Fibroblast of pulmonary artery (primary cell): ENCODE measurements at places on chromosomes 13 and 19.

DNA sequence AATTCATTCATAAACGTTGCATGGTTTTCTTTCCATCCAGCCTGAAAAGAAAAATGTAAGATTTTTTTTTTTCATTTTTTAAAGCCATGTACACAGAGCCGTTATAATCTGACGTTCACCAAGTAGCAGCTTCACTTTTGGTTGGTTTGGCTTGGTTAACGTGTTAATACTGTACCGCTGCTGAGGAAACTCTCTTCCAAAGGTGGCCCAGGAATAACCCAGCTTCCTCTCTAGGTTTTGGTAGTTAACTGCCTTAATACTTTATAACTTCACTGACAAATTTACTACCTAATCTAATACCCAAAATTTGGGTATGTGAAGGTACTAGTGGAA lies 1.7 kb downstream of the INTS6 start:
- no peak for DNase-seq

GRCh38 chr19:45098521-45099466 lies 5.8 kb downstream of the PPP1R37 start:
- DNase-seq, result peak; percentile 72

DNA sequence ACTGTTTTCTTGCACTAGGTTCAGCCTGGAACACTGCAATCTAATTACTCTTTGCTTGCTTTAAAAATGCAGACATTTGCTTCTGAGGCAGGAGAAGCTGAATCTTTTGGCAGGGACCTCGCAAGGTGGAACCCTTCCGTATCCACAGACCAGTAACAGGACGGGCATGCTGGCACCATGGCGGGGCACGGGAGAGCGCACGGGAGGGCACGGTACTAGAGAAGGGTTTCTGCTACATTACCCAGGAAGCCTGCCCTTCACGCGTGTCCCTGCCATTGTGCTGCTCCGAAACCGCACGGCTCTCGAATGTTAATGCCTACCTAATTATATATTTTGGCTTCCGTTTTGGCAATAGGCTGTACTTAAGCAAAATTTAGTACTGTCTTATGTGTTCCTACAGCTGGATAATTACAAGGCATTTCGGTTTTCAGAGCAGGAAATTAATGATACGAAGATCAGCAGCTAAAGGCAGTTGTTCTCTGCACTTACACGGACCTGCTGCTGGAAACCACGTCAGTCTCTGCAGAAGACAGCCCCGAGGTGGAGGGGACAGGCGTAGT lies 430.4 kb downstream of the IRS2 start:
- DNase-seq, result no peak

DNA sequence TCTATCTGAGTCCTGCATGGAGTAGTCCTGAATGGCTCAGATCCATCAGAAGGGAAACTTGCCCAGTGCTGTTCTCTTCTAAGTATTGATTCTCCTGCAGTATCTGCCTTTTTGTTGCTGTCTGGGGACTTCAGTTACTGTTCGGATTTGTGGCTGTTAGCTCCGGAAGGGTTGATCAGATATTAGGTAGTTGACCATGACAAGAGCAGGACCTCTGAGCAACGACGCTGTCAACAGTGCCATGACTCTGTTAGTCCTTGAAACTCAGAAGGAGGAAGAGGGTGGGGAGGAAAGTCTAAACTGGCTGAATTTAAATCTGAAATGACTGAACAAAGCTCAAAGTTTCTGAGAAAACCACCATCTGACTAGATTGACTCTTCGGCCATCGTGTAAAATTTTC lies 42.2 kb downstream of the CCNE1 start:
- no peak for DNase-seq

GRCh38 chr13:69373747-69374425 lies 733.7 kb upstream of the ATXN8OS start:
- no peak for DNase-seq

DNA sequence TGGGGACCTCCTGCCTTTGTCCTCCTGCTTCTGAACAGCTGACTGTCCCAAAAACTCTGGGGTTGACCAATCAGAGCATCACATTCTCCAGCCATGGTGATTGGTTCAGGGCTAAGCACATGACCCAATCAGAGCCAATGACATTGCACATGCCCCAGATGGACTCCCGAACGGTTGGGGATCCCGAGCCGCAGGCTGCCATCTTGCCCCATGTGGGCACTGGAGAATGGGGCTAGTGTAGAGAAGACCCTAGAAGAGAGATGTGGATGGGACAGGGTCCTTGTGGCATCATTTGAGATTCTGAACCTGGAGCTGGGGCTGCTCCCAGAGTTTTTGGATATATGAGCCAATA lies 31.3 kb upstream of the PEPD start:
- DNase-seq, result no peak

DNA sequence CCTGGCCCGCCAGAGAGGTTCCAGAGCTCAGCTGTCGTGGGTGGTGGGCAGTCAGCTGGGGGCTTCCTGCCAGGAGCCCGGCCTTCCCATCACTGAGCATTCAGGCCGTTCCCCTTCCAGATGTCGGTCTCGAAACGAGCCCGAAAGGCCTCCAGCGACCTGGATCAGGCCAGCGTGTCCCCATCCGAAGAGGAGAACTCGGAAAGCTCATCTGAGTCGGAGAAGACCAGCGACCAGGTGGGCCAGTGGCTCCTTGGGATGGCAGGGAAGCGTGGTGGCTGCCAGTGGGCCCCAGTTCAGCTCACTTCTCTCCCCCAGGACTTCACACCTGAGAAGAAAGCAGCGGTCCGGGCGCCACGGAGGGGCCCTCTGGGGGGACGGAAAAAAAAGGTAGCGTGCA lies 19.3 kb downstream of the HDGFL2 start:
- DNase-seq, result no peak

DNA sequence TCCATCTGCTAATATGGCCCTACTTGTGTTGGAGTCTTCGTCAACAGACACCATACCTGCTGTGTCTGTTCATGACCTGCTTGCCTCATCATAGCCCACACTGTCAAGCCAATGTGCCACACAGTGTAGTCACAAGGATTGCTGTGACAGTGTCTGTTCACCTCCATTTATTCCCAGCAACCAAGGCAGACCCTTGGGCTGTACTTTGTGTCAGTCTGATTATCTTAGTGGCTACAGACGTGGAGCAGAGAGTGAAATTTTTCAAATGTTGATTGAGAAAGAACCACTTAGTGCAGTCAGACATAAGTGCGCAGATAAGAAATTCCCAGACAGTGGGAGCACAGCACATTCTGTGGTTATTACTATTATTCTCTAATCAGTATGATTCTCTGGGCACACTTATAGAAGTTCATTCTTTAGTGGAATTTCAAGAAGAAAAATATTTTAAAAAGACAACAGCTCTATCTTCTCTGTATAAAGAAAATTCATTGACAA lies 184.6 kb downstream of the GPC6 start:
- DNase-seq, result peak; percentile 25

DNA sequence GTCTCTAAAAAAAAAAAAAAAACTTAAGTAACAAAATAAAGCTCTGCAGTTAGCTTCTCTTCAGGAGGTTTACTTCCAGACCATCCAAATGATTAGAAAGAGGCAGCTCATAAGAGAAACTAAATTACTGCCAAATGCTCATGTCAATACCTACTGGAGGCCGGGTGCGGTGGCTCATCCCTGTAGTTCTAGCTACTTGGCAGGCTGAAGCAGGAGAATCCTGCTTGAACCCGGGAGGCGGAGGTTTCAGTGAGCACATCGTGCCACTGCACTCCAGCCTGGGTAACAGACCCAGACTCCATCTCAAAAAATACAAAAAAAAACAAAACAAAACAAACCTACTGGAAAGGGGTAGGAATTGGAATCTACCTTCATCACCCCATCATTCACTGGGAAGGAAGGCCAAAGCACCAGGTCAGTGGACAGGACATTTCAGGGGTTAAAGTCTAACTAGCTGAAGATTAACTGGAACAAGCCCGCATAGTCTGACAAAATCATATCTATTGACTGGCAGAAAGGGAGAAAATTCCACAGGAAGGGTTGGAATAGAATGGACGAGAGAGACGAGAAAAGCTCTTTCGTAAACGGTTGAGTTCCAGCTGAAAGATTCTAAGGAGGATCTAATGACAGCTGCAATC lies 1.3 kb downstream of the ZFP14 start:
- DNase-seq, result no peak

DNA sequence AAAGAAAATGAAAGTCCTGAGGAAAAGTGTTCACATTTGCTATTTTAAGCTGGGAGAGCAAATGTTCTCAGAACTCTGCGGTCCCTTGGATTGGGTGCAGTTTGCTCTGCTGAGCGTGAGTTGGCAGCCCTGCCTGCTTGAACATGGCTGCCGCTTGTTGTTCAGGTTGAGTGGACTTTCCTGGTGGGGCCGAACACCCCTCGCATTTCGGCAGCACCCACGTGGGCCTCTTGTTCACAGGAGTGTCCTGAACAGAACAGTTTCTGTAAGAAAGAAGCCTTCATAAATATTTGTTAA lies 10.8 kb upstream of the RNF113B start:
- no peak for DNase-seq

- DNase-seq, result no peak
Observed at GRCh38 chr13:25210842-25211569, 38.9 kb upstream of the AMER2 start.

GRCh38 chr19:40560092-40560507 lies 16.6 kb upstream of the SHKBP1 start:
- DNase-seq, result no peak

- DNase-seq, result no peak
Observed at GRCh38 chr19:6211632-6212402, 68.0 kb downstream of the MLLT1 start.

DNA sequence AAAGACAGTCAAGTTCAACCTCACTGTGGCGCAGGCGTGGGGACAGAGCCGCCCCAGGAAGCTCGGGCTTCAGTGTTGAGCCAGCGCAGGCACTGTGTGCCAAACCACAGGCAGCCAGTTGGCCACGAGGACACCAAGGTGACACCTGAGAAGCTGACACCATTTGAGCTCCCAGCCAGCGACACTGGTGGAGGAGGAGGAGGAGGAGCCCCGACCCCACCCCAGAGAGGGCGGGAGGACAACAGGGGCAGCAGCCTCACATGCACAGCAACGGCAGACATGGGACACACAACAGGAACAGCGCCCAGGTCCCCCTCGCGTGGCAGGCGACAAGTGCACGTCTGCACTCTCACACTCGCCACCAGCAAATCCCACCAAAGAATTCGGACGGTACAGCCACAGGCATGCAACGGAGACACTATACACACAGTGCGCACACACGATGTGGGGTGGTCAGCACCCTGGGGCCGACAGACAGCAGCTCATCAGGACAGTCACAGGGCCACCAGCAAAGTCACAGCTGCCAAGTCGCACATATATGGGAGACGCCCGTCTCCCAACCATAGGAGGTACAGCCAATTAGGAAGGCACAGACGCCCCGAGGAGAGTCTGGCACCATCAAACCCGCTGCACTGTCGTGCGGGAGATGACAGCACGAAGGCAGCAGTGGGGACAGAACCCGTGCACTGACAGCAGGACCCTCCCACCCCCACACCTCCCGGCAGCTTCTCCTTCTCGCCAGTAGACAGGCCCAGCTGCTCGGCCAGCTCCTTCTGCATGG lies 3.4 kb downstream of the EIF3G start:
- no peak for DNase-seq

DNA sequence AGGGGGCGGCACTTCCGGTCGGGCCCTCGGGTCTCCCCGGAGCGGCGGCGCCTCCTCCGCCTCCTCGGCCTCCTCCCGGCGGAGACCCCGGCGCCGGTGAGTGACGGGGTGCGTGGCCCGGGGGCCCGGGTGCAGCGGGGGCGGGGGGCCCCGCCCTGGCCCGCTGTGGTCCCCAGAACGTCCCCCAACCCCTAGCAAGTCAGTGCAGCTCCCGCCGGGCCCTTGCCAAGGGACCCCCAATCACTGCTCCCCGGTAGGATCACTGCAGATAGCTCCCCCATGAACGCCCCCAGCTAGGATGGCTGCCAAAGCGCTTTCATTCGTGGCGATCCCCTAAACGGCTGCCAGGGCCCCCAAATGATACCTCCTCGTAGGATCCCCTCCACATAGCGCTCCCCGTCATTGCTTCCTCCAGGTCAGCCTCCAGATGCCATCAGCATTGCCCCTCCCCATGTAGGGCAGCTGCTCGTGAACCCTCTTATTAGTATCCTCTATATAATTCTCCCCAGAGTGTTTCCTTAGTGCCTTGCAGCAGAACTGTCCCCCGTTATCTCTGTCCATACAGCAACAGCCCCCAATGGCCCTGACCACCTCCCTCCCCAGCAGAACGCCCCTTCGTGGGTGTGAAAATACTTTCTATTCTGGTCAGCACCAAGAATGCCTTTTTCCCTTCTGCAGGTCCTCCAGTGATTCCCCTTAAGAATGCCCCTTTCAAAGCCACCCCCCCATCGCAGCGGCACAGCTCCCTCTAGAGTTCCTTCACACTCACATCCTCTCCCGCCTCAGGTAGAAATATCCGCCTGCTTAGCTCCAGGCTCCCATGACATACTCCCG lies at the start of gene ZNF865:
Gene ZNF865, plus strand, starts transcription at position 11 of the 834 bp plus-strand sequence. CDS start 7,972 bp downstream, outside the sequence.
- peak; percentile 90 for DNase-seq

DNA sequence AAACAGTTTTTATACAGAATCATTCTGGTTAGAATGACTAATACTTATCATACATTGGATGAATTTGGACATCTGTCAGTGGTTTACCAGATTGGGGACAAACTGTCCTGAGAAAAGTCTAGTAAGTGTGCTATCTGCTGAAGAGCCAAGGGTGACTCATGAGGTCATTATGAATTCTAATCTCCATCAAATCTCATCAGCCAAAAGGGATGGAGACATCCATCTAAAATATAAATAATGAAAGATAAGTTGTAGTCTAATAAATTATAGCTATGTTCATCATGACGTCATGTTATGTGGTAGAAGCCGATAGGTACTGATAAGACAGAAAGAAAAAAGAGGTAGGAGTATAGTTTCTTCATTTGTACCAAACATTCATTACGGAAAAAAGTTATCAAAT lies 804.4 kb downstream of the PCDH9 start:
- DNase-seq, result peak; percentile 25

DNA sequence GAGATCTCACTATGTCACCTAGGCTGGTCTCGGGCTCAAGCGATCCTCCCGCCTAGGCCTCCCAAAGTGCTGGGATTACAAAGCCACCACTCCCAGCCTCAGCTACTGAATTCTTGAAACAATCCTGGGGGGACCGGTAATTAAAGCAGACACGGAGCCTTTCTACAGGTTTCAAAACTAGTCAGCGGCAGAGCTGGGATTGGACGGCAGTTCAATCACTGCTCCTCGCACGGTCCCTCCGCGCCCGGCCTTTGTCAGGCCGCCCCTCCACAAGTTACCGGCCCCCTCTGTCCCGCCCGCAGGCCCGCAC lies 229 bp downstream of the BORCS8 start:
- DNase-seq, result no peak

DNA sequence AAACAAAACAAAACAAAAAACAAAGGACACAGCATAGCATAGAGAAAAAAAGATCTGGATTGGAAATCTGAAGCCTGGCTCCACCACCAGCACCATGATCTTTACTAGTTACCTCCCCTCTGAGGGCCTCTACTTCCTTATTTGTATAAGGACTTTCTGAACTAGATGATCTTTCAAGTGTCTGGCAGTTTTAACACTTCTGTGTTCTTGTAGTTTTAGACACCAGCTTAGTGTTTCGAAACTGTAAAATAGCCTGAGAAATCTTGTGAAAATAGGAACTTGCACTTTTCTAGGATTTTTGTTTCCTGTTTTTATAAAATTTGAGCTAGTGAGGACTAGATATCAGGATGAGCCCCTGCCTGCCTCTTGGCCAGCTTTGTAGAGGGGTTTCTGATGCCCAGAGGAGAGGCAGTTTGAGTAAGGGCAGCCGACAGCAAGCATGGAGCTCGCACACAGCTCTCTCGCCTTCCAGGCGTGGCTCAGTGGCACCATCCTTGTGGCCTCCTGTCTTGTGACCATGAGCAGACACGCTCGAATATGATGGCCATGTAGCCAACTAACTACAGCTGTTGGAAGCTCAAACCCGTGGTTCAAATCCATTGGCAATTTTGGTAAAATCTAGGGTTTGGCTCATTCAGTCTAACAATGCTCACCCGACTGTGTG lies 319.0 kb downstream of the KCNRG start:
- no peak for DNase-seq
